ENCODE measurements at places on chromosomes 11 and 22.

- DNase-seq, result no peak
Measured at GRCh38 chr11:33930317-33931021, 38.6 kb upstream of the LMO2 start.

GRCh38 chr11:69601011-69601975 lies 39.7 kb upstream of the CCND1 start:
- no peak for DNase-seq

- DNase-seq, result no peak
Measured at GRCh38 chr11:112388496-112388895, 127.8 kb upstream of the PLET1 start.

GRCh38 chr22:31611061-31611760 lies 50.8 kb downstream of the PISD start:
- no peak for DNase-seq

- no peak for DNase-seq
Measured at GRCh38 chr11:121231576-121232278, 60.8 kb upstream of the SC5D start.

DNA sequence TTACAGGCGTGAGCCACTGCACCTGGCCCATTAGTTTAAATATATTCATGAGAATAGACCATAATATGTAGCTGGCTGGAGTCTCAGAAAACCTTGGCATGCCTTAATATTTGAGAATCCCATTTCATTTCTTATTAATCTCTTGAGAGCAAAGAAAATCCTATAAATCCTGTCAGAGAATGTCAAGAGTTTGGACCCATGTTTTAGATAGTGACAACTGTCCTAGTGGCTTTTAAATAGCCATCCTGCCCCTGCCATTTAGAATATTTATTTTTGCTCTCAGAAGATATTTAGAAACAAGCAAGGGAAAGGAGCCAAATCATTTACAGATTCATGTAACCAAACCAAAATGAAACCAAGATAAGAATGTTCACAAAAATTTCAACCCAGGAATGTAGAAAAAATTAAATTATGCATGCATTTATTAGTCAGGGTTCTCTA lies 107.2 kb downstream of the SWAP70 start:
- no peak for DNase-seq

GRCh38 chr11:114354076-114354475 lies 46.2 kb downstream of the C11orf71 start:
- DNase-seq, result no peak

GRCh38 chr11:113932788-113933187 lies 28.2 kb downstream of the HTR3B start:
- DNase-seq, result no peak

GRCh38 chr11:11270236-11270775 lies 82.7 kb downstream of the CSNK2A3 start:
- no peak for DNase-seq

- no peak for DNase-seq
Measured at GRCh38 chr11:35165423-35166368, 26.7 kb downstream of the CD44 start.

GRCh38 chr11:61882879-61883278 lies 8.5 kb downstream of the FADS3 start:
- no peak for DNase-seq

GRCh38 chr22:32336121-32336603 lies 21.5 kb upstream of the RFPL3 start:
- no peak for DNase-seq

GRCh38 chr11:133778161-133778560 lies 67.2 kb downstream of the SPATA19 start:
- DNase-seq, result no peak

GRCh38 chr11:131498631-131499160 lies 128.3 kb downstream of the NTM start:
- no peak for DNase-seq

- DNase-seq, result no peak
Measured at GRCh38 chr11:67390947-67391303, 861 bp upstream of the RAD9A start.

DNA sequence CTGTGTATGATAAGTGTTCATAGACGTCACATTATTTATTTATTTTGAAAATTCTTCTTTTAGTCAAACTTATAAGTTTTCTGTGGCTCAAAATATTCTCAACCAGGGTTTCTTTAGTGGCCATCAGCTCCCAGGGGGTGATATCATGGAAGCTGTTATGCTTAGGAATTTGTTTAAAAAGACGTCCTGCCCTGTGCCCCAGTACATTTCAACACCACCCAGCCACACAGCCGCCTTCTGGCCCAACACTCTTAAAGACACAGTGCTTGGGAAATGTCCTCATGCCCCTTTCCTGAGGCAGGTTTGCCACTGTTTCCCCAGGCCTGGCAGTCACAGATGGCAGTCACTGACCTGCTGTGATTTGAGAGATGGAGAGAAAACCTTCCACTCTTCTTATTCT lies 19.9 kb downstream of the TSKU start:
- no peak for DNase-seq

DNA sequence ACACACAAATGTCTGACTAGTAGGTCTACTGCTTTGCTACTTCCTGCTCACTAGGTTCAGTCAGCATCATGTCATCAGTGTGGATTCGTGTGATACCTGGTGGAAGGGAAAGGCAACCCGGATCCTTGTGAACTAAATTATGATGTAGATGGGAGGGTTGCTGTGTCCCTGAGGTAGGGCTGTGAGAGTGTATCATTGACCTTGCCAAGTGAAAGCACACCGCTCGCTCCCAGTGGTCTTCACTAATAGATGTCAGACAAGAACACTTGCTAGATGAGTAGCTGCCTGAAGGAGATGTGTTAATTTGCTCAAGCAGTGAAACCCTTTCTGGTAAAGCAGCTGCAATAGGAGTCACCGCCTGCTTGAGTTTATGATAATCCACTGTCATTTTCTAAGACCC lies 119.4 kb downstream of the WNT7B start:
- no peak for DNase-seq

DNA sequence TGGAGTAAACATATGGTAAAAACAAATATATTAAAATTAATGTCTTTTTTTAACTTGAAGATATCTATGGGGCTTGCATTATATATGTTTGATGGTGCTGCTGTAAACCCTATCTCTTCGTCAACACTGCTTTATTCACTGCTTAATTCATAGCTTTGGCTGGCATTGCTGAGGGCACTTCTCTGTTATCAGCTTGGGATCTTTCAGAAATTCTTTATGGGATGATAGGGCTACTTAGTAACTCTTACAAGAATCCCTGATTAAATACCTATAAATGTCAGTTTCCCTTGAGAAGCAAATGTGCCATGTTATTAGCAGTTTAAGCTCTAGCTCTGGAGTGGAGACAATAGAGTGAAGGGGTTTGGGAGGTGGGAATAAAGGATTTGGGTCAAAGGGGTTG lies 112.3 kb downstream of the SWAP70 start:
- no peak for DNase-seq

DNA sequence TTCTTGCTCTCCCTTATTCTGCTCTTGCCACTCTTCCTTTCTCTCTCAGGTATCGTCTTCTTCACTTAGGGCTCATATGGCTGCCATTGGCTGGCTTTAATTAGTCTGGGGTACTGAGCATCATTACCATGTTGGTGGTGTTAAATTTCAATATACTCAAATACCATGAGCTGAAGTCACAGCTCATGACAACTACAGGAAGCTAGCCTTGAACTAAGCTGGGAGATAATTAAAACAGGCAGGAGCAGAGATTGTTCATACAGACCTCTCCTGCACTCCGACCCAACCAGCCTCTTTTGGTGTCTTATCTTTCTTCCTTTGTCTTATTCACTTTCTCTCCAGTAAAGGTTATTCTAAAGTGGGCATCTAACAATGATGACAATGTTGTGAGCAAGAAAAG lies 130.9 kb upstream of the BLID start:
- no peak for DNase-seq

DNA sequence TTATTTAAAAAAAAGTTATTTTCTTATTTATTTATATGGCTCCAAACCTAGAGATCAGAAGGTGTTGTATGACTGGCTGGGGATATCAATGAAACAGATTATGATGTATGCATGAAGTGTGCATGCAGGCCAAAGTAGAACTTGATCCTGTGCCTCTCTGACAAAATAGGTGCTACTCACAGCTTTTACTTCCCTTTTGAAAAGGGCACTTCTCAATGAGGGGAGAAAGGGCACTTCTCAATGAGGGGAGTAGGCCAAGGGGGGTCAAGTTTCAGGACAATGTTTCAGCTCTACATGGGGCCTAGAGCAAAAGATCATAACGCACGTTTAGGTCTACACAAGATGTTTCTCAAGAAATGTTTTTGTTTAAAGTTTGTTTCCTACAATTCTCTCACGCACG lies 397.5 kb downstream of the ETS1 start:
- no peak for DNase-seq

GRCh38 chr11:120067438-120068113 lies 70.3 kb downstream of the TRIM29 start:
- DNase-seq, result no peak

DNA sequence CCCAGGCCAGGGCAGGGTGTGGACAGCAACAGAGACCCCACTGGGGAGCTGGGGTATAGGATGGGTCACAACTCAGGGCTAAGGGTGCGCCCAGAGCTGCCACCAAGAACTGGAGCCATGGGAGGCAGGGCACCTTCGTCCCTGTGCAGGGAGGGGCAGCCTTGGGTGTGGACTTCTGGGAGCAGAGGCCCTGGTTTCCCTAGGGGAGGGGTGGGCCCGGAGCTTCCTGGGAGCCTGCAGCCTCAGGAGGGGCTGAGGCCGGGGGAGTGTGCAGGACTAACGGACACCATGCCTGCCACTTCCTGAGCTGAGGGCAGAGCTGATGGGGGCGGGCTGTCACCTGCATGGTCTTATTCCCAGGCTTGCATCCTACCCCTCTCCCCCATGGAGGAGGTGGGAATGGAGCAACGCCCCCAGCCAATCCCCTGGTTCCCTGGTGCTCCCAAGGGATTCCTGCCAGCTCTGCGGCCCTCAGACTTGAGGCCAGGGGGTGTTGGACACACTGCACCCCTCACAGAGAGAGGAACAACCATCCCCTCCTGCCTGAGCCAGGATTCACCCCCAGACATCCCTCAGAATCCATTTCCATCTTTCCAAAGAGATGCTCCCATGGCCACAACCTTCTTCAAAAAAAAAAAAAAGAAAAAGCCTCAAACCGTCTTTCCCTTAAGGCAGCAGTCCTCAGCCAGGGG lies 225.7 kb downstream of the CTTN start:
- DNase-seq, result no peak

DNA sequence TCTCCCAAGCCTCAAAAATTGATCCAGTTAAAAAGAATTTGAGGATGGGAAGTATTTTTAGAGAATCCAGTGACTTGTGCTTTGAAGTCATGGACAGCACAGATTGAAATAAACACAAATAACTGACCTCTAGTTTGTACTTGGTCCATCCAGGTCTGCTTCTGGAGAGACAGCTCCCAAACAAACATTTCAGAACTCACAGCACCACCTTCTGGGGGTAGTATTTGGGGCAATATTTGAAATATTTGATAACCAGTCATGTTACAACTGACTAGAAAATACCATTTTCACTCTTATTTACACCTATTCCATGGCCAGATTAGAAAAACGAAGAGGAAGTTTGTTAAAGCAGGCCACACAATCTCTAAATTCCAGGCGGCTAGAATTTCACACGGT lies 56.2 kb downstream of the CTSC start:
- DNase-seq, result no peak

DNA sequence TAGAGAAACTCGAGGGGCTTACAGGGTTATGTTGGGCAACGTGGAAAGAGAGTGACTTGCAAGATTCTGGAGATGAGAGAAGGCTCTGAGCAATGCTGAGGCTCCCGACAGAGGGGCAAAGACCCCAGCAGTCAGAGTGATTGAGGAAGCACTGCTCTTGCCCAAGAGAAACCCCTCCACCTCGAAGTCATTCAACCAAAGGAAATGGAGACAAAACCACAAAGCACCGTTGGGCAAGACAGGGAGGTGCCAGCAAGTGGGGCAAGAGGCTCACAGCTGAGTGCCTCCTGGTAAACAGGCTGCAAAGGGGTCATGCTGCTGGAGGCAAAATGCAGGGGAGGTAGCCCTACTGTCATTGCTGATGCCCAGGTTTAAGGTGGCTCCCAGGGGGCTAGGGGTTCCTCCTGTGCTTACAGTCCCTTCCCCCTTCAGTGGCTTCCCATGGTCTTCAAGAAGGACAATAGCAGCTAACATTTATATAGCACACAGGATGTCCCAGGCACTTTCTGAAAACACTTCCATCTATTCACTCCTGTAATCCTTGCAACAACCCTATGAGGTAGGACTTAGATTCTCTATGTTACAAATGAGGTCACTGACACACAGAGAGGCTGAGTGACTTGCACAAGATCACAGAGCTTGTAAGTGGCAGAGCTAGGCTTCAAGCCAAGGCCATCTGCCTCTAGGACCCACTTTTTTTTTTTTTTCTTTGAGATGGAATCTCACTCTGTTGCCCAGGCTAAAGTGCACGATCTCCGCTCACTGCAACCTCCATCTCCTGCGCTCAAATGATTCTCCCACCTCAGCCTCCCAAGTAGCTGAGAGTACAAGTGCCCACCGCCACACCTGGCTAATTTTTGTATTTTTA lies 18.1 kb upstream of the MYH9 start:
- no peak for DNase-seq

DNA sequence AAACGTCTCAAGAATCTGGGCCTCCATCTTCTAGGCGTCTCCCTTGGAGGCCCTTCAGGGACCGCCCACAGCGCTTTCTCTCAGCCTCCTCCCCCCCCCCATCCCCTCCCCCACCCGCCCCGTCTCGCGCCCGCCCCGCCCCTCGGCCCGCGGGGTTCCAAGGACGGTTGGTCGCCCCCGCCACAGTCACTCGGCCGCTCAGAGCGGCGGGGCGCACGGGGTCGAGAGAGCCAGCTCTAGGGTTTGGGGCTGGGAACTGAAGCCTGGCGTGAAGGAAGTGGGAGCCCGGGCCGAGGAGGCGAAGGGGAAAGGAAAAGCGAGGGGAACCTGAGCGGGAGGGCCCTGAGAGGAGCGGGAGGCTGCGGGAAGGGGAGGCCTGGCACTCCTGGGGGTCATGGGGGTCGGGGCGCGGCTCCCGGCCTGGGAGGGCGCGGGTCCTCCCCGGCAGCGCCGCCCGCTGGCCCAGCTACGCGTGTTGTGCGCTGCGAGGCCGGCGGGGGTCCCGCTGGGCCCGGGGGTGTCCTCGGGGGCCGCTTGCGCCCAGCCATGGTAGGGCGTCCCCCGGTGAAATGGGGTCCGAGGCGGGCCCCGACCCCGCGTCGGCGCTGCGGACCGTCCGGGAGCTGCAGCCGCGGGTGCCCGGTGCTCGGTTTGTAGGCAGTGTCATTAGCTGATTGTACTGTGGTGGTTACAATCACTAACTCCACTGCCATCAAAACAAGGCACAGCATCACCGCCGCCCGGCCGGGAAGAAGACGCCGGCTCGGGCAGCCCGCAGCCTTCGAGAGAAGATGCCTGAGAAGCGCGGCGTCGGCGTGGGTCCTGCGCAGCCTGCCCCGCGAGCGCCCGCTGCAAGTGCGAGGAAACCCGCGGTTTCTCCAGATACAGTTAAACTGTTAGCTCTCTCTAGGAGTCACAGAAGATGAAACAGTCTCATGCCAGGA lies at the start of gene BTG4:
Gene BTG4, minus strand, starts transcription at position 91 of the 944 bp plus-strand sequence. CDS start 13,610 bp downstream, outside the sequence.
- no peak for DNase-seq

DNA sequence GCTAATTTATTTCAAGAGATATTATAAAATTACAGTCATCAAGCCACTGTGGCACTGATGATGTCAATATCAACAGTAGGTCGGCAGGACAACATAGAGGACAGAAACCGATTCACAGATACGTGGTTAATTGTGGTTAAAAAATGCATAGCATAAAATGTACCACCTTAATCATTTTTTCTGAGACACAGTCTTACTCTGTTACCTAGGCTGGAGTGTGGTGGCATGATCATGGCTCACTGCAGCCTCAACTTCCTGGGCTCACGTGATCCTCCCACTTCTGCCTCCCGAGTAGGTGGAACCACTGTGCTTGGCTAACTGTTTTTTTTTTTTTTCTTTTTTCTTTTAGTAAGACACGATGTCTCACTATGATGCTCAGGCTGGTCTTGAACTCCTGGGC lies 21.0 kb upstream of the TOLLIP start:
- DNase-seq, result no peak
